ENCODE measurements at places on chromosomes 6 and 20.

GRCh38 chr20:7926767-7927166 lies 13.5 kb downstream of the HAO1 start:
- DNase-seq, result no peak

DNA sequence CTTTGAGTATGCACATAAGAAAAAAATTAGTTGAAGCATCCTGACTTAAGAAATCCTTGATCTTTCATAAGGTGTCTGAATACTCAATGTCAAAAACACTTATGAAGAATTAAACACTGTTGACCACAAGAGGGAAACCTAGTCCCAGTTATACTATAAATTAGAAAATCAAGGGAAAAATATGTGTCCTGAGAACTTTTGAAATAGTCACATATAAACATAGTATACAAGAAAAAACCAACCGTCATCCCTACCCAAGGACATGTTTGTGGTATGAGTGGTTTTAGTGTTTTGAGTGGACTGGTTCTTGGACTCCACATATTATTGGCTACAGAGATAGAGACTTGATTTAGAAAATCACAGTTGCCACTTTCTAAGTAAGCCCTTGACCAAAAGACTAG lies 7.6 kb upstream of the HLA-DRA start:
- DNase-seq, result peak; percentile 53

DNA sequence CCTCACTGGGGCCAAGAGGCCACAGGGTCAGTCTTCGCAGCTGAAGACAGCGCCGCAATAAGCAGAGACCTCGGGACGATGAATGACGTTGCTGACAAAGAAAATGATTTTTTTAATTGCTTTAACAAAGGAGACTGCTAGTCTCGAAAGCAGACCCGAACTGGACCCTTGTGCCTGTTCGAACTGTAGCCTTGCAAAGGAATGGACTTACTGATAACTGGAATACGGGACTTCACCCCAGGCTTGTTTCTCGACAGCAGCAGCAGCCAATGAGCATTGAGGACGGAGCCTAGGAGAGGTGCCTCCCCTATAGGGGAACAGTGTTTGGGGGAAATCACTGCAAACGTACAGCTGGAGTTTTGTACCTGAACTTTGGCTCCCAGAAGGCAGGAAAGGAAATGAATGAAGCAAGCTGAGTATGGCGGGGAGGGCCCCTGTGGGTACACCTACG lies 1.3 kb upstream of the TAF4 start:
- DNase-seq, result peak; percentile 11

DNA sequence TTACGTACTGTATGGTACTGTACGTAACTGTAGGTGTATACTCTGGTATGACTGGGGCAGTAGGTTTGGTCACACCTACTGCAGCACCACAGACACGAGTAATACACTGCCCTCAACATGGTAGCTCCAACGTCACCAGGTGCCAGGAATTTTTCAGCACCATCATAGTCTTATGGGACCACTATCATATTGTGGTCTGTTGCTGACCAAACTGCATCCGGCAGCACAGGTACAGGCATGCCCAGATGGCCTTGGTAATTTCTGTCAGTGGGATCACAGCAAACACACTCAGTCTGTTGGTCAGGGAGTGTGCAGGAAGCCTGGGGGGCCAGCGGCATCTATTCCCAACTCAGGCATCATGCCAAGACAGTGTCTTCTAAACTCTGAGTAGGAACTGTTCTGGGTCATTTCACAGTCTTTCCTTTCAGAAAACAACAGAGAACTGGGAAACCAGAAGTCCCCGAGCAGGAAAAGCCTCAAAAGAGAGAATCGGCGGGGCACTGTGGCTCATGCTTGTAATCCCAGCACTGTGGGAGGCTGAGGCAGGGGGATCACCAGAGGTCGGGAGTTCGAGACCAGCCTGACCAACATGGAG lies 5.8 kb downstream of the YTHDF1 start:
- DNase-seq, result no peak

GRCh38 chr6:11196511-11197174 lies 35.8 kb downstream of the NEDD9 start:
- DNase-seq, result no peak

DNA sequence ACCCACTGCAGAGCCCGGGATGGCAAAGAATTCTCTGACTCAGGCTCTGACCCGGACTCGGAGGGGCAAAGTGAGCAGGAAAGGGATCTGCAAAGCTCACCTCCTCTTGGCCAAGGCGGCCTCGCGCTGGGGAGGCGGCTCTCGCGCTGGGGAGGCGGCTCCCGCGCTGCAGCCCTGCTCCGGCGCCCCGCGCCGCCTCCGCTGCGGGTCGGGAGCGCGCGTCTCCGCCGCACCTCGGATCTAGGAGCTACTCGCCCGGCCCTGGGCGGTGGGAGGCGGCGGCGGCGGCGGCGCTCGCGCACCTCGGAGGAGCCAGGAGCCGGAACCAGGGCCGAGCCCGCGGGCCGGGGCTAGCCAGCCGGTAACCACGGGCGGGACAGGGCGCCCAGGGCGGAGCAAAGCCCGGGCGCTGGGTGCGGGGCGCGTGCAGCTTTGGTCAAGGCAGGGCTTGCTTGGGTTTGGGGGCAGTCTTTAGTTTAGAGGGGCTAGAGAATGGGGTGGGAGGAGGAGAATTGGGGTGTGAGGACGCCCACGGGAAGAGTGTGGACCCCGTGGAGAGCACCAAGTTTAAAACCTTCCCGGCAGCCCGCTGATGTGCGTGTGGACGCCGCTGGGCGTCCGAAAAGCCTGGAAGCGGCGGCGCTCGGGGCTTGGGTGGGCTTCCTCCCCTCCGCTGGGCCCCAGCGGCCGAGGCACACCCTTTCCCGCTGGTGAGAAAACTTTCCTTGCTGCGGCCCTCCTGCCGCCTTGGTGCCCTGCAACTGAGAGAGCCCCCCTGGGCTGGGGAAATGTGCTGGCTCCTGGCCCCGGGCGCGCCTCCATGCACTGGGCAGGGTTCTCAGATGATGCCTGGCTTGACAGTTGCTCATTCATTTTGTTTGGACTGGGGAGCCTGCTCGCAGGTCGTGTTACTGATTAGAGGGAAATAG lies at the start of gene MRAP2:
Gene MRAP2, plus strand, starts transcription at position 250 of the 929 bp plus-strand sequence. CDS start 21,547 bp downstream, outside the sequence.
- DNase-seq, result no peak

- DNase-seq, result no peak
Observed at GRCh38 chr20:1333462-1334369, 4.8 kb upstream of the SDCBP2 start.

- DNase-seq, result no peak
Observed at GRCh38 chr20:47418069-47418757, 61.7 kb upstream of the ZMYND8 start.

DNA sequence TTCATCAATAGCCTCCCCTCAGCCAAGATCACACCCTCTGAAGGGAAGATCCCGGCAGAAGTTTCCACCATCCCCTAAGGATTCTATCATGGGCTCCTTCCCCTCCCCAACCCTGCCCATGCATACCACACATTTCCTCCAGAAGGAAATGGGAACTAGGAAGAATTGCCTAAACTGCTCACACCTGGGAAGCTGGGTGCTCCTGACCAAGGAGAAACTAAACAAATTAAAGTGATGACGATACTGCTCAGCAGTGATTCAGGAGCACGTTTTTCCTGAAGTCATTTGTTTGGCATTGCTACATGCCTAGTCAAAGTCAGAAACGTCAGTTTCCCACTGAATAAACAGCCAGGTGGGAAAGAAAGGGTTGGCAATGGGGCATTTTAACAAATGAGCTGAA lies 136.1 kb upstream of the CDYL start:
- no peak for DNase-seq

DNA sequence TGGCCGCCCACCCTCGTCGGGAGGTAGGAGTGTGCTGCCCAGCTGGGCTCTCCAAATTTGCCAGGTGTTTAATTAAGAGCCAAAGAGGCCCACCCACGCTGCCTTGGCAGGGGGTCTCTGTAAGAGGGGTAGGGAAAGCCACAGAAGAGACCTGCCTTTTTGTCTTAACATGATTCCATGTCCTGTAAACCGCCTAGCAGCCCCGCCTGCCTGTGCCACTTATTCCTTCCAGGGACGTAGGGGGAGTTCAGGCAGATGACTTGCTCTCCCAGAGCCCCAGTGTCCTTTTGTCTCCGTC lies 2.1 kb downstream of the FAM210B start:
- DNase-seq, result no peak

DNA sequence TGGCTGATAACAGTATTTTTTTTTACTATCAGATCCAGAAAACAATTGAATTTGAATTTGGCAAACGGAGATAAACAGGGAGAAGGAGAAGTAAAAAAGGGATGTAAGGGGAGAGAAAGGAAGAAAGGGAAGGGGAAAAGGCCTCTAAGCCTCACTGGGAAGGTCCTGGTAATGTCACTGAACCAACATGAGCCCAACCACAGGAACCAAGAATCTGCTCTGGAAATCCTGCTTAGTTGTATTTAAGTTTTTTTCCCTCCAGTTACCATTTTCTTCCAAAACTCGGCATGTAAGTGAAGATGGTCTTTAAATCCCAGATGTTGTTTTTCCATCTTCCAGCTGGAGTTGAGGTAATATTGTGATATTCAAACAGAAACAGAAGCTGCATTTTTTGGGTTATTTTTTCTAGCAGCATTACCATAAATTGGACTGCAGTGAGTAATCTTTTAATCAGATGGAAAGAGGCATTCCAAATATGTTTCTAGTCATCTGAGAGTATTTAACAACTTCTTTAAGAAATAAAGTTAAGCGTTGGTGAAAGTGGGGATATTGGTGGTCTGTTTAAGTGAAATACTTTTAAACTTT lies 91.1 kb downstream of the TXNDC5 start:
- DNase-seq, result no peak

- DNase-seq, result no peak
Observed at GRCh38 chr6:43509142-43509983, 783 bp downstream of the LRRC73 start.

Measured in CD4-positive, alpha-beta T cell treated with Interleukin-1 beta for 1 hour (primary cell).